ENCODE measurements at places on chromosomes 7 and 10.

DNA sequence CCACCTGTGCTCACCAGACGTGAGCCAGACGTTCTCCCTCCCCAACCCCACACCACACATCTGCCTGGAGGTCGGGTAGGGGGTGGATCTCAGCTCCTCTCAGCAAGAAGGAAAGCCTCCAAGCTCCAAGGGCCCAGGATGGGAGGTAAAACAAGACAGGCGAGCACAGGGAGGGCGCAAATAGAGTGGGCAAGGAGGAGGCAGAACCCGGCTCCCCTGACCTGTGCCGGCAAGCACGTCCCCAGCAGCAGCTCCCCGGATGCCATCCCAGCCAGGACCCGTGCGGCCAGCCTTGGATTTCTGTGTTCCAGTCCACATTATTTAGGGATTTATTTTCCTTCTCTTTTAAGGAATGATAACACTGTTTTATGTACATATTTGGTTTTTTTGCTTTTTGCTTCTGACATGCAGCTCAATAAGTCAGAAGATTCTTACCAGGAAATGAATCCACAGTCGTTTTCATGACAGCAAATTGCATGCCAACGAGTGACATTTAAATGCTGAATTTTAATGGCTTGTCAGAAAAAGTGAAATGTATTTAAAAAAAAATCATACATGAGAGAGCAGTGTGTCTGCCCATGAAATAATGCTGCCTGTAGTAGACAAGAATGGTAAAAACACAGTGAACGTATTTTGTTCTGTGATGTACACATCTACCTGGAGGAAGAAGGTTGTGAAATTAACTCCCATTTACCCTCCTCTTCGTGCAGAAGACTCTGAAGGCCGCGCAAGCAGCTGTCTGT lies 276.5 kb downstream of the PTPRN2 start:
- DNase-seq = no peak

- DNase-seq = no peak
Observed at GRCh38 chr10:108862676-108863350, 1060.5 kb downstream of the XPNPEP1 start.

DNA sequence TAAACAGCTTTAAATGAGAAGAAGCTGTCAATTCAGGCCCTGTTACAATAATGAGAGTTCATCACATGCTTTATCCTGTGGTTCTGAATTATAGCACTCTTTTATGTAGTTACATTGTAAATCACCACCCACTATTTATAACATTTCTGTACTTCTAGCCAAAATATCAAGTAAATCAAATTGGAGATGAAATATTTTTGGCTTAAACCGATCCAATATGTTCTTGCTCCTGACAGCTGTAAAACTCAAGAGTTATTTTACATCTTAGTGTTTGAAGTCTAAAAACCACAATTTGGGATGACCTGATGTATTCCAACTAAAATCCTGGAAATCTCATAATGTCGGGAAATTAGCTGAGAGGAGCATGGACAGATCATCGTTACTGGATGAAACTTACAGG lies 371.2 kb upstream of the LRRN3 start:
- DNase-seq = no peak

DNA sequence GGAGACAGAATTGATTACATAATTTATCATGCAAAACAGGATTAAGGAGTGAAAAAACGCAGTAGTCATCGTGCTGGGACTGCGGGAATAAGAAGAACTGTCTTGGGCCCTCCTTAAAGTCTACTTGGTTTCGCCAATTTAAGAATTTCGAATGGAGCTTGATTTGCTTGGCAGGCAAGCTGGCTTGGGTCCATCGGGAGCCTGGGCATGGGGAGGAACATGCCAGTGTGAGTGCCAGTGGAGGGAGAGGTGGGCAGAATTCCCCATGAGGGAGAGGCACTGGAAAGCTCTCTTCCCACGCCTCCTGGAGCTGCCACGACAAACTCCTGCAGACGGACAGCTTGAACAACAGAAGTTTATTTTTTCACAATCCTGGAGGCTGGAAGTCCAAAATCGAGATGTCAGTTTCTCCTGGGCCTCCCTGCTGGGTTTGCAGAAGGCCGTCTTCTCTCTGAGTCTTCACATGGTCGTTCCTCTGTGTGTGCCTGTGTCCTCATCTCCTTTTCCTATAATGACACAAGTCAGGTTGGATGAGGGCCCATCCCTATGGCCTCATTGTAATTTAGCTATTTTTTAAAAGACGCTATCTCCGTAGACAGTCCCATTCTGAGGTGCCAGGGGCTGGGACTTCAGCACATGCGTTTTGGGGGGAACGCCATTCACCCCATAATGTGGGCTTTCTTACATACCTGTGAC lies 528.7 kb upstream of the DPP6 start:
- no peak for DNase-seq

- DNase-seq = no peak
Observed at GRCh38 chr7:77222065-77222464, 22.4 kb upstream of the FGL2 start.

DNA sequence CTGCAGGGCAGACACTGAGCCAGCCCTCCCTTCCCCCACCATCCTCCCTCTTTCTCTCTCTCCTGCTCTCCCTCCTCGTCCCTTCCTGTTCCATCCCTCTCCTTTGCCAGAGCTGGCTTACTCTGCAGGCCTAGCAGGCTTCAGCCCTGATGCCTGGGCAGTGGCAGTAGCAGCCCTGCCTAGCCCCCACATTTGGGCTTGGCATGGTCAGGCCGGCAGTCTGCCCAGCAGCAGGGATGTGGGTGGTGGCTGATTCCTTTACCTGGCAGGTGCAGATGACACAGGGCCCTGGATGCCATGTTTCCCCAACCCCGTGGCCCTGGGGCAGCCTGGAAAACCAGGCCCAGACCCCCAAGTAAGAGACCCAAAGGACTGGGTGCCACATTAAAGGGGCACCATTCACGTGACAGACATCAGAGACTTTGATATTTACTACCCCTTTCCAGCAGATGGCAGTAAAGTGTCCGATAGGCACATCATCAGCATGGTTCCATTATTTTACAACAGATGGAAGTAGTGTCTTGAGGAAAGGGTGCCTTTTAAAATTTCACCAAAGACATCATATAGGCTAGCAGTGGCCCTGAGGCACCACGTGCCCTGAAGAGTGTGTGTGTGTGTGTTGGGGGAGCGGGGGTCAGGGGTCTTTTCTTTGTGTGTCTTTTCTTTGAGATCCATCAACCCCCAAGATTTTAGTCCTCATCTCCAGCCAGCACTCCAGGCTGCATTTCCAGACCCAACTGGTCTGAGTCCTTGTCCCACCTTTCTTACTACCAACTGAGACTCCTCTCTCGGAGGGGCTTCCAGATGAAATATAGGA lies 5.9 kb downstream of the KCP start:
- DNase-seq = no peak

DNA sequence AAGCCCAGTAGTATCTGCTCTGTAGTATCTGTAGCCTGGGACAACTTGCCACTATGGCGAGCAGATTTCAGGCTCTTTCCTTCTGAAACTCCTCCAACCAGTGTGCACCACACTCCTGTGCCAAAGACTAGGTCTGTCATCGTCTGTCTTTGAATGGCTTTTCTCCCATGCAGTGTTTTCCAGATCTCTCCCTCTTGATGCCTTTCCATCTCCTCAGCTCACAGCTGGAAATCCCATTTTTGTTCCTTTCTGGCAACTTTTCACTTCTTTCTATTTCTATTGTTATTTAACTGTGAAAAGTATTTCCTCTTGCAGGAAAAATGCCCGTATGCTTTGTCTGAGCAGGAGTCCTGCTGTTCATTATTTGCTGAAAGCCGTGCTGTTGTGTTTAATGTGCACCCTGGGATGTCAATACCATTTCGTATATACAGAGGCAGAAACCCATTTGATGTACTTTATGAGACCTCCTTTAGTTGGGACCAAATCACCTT lies 373.7 kb downstream of the PHTF2 start:
- no peak for DNase-seq

GRCh38 chr10:129116371-129116770 lies 350.7 kb upstream of the MGMT start:
- no peak for DNase-seq

DNA sequence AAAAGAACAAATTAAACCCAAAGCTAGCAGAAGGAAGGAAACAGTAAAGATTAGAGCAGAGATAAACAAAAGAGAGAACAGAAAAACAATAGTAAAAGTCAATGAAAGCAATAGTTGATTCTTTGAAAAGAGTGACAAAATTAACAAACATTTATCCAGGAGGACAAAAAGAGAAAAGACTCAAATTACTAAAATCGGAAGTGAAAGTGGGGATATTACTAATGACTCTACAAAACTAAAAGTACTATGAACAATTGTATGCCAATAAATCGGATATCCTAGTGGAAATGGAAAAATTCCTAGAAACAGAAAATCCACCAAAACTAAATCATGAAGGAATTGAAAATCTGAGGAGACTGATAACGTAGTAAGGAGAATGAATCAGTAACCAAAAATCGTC lies 96.3 kb downstream of the SNX13 start:
- DNase-seq = no peak

GRCh38 chr7:127618775-127619174 lies 833 bp upstream of the PAX4 start:
- DNase-seq = no peak

GRCh38 chr7:102097601-102098161 lies 189.0 kb upstream of the SH2B2 start:
- DNase-seq = no peak

- DNase-seq = no peak
Observed at GRCh38 chr10:5630112-5630436, 36.3 kb downstream of the ASB13 start.

DNA sequence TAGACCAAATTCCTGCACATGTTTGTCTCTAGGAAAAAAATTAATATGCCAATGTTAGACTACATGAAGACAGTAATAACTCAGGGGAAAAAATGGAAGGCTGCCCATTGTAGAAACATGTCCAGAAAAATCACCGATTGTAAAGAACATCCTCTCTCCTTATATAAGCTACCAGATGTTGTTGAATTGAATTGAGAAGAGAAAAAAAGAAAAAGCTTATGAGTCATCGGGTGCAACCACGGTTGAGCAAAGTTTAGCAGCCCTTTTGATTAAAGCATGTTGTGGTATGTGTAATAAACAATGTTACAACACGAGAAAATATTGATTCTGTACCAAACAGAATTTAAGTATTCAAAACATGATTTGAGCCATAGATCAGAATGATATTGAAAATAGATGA lies 102.3 kb upstream of the ARHGAP21 start:
- DNase-seq = no peak

DNA sequence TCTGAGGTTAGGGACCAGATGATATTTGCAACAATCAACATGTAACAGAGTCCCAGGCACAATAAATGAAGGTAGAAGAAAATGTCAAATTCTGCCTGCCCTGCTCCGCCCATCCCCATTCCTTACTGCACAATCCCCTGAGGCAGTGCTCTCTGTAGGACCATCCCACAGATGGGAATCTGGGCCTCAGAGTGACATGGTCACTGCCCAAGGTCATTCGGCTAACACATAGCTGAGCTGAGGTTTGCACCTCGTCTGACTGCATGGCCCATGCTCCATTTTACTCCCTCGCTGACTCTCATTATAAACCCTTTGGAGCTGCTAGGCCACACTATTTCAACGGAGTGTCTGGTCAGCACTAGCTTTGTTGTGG lies 1.2 kb downstream of the HOGA1 start:
- no peak for DNase-seq

- DNase-seq = no peak
Observed at GRCh38 chr7:27606270-27607209, 56.1 kb downstream of the HIBADH start.

- no peak for DNase-seq
Observed at GRCh38 chr7:142916508-142916907, 17.0 kb downstream of the TRPV5 start.

DNA sequence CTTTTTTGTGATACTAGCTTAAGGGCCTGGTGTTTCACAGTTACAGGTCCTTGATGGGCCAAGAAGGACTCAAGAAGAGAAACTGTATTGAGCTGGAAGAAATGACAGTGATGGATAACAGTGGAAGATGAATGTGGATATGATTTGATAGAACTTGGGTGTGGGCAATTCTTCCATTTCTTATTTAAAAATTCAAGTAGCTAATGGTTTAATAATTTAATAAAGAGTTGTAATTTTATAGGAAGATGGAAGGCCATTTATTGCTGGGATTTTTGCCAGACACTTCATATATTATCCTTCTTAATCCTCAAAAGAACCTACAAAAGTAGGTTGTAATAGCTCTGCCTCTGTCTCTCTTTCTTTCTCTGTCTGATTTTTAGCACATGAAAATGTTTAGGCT lies 21.3 kb upstream of the AKR1B1 start:
- no peak for DNase-seq

GRCh38 chr10:100713049-100713858 lies 32.1 kb upstream of the PAX2 start:
- no peak for DNase-seq

DNA sequence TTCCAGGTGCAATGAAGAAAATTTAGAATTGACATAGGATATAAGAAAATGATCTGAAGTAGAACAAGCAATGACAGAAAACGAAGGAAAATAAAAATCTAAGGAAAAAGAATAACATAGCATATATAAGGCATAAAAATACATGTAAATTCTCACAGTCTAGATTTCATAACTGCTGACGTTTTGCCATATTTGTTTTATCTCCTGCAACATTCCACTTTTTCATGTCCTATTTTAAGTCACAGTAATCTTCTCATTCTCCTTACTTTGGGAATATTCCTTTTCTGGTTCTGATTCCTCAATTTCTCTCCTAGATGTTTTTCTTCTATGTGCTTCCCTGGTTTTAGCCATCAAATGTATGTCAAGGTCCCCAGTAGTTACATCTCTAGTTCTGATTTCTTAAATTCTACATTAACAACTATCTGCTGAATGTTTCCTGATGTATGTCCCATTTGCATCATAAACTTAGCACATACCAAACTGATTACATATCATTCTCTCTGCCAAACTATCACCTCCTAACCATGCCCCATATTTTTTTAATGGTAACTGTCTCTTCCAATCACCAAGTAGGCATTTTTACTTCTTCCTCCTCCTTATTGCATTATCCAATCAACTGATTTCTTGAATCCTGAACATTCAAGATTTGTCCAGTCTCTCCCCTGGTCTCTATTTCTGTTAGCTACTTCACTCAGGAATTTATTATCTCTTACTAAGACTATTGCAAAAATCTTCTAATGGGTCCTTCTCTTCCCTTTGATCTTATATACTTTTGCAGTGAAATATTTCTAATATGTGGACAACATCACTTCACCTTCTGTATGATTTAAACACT lies 171.3 kb downstream of the DNAJC1 start:
- no peak for DNase-seq

DNA sequence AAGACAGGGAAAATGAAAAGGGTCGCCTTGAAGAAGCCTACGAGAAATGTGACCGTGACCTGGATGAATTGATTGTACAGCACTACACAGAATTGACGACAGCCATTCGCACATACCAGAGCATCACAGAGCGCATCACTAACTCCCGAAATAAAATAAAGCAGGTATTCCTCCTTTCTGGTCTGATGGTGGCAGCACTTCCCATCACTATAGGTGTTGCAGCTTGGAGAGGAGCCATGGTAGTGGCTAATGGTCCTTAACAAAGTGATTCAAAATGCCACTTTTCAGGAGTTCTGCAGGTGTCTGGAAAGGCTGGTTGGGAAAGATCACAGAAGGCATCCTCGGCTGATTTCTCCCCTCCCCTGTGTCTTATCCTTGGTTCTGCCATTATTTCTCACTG lies 22.1 kb downstream of the EXOC4 start:
- DNase-seq = no peak

- DNase-seq = no peak
Observed at GRCh38 chr7:86911659-86912058, 147.8 kb downstream of the ELAPOR2 start.
